ENCODE measurements at places on chromosomes 2 and 18. TPM values are rescaled to one million over a fixed set of nuclear protein-coding genes. Genes with fewer than 3 reads are reported as not detected.

DNA sequence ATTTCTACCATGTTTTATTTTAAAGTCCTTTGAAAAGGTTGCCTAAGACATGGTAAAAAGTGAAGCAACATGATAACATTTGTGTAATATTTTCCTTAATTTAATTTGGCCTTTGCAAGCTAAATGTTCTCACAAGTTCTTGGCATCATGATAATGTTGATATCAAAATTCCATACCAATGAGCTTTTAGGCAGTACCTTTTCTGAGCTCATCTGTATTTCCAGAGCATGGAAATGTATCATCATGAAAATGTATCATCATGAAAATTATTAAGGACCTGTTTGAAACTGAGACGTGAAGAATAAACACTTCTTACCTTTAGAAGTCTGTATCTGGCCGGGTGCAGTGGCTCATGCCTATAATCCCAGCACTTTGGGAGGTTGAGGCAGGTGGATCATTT, 73.8 kb downstream of the VWC2L start:
- DNase-seq = no peak

DNA sequence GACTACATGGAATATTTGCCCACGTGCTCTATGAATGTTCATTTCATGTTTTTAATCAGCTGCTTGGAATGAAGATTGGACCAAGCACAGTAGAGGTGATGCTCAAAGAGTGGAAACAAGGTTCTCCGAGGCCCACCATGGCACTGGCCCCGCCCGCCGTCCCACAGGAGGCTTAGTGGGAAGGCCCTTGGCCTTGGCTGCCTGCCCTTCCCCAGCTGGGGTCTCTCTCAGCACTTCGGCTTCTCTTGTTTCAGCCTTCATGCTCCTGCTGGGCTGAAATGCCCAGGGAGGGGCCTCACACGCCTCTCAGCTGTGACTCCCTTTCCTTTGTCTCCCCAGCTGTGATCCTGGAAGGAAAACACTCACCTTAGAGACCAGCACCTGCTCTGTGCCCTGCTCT, 833.2 kb downstream of the GALR1 start:
- DNase-seq = no peak

DNA sequence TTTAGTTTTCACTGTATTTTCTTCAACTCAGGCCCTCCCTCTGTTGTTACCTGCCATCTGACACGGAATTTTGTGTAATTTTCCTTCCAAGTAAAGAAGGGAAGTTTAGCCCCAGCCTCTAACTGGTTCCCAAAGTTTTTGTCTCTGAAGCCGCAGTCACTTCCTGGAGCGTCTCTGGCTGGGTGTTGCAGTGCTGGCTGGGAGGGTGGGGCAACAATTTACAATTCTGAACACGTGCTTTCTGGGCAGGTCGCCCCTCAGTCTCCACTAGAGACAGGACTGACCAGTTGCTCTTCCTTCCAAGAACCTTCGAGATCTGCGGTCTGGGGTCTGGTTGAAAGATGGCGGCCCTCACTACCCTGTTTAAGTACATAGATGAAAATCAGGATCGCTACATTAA, 3.5 kb downstream of the CNDP2 start:
- peak; percentile 75 for DNase-seq

GRCh38 chr2:27175330-27175729, 26.5 kb downstream of the TCF23 start:
- no peak for DNase-seq

- DNase-seq = no peak
Measured at GRCh38 chr18:59453468-59453961, 94.5 kb upstream of the LMAN1 start.

DNA sequence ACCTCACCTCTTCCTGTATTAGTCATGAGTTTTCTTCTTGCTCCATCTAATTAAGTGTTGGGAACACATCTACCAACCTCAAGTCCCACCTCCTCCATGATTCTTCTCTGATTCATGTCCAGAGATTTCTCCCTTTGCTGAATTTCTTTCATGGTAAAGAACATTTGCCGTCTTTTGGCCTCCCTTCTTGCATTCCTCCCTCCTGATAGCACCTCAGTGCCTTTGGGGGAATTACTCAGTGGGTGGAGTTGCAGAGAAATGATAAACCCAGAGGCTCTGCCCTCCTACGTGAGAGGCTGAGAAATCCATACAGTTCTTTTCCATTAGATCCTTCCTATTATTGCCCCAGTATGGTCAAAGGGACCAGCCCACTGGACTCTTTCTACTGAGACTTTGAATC, 651.9 kb downstream of the SLC4A3 start:
- no peak for DNase-seq

DNA sequence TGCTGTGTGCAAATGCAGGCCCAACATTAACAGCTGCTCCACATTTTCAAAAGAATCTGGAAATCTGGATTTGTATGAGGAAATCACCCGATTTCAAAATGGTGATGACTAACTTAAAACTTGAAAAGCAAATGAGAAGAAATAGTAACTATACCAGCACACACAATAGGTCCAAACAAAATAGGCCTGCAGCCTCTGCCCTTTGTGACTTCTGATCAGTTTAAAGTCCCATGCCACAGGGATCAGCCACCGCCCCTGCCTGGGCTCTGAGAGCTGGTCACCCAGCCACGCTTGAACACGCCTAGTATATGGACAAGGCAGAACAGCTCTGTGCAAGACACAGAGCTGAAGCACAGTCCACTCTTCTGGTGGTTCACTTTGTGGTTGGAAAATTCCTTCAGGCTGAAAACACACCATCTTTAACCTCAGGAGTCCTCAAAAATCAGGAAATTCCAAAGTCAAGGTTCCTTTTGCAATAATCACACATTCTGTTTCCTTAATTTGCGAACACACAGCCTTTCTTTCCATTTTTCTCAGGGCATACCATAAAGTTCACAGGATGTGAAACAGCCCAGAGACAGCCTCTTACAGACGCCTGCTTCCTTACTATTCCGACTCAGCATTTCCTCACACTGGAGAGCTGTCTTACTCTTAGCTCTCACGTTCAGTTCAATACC, 150.1 kb upstream of the RIOK3 start:
- no peak for DNase-seq

DNA sequence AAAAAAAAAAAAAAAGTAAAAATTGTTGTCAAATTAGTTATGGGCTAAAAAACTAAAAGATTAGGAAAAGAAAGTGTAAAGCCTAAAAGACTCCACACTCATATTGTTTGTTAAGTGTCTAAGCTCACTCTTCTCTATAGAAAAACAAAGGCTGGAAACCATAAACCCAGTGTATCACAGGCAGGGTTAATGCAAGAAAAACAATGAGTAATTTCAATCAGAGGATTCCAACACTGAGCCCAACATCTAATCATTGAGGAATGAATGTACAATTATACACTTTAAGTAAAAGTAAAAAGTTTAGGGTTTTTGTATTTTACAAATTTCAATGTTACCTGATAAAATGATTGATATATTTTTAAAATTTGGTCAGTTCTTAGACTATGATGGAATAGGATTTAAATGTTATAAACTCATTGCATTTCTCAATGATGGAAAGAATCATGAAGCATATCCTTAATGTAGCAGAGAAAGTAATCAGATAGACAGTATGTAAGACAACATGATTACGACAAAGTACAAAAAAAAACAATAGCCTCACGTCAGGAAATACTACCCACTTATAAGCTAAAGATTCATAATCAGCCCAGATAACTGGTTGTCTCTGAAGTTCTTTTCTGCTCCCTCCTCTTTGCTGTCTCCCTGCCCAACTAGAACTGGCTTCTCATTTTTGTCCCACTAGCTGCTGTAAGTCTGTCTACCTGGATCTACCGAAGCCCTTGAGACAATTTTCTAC, 44.5 kb upstream of the SP3 start:
- DNase-seq = no peak

DNA sequence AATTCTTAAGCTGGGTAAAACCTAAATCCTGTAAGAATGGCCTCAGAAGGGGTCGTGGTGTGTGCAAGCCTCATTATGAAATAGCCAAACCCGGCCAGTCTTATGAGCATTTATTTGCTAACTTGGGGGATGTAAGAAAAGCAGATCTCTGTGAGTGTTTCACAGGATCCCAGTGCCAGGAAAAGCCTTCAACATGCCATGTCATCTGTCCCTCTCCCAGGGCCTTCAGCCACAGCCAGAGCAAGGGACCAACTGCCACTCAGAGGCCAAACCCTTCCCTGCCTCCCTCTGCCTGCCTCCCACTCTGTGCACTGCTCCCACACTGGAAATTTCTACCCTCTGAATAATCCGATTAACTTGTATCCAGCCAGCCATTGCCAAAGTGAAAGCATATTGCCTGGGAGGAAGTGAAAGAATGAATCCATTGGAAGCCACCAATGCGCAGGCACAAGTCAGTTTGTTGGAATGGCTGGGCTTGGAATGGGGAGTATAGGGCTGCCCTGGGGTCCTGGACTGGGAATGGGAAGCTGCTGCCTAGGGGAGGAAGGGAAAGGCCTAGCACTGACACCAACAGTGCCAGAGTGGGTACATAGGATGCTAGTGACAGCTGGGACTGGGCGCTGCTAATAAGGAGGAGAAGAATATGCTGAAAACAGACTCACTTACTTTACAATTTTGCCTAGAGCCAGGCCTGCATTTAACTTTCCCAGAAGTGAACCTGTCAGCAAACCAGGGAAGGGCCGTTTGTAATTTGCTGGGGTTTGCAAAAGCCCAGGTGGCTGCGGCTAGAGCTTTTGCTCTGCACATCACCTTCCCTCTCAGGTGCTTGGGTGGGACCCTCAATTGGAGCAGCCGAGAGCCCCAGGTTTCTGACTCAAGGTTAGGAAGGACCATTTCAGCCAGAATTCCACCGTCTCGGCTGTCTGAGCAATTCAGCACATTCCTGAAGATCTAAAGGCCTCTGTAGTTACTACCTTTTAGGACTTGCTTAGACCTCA, 146.6 kb upstream of the NCK2 start:
- DNase-seq = no peak

GRCh38 chr2:127217470-127218325, 2.4 kb downstream of the CYP27C1 start:
- DNase-seq = no peak

DNA sequence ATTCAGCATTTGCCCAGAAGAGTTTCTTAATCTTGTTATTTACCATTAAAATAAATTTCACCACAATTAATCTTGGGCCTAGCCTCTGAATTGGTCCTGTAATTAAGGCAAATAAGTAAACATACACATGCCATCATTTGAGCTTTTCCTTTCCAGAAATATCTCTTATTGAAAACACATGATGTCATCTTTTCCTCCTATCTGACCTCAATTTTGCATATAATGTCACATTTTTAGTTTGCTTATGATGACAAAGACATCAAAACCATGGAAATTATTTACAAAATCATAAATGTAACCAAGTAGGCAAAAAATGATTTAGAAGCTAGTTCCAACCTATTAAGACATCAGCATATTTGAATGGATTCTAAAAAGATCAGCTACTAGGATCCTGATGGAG, 915.5 kb downstream of the ERBB4 start:
- no peak for DNase-seq

- peak; percentile 78 for DNase-seq
Measured at GRCh38 chr2:217886720-217887309, 116.0 kb downstream of the TNS1 start.

DNA sequence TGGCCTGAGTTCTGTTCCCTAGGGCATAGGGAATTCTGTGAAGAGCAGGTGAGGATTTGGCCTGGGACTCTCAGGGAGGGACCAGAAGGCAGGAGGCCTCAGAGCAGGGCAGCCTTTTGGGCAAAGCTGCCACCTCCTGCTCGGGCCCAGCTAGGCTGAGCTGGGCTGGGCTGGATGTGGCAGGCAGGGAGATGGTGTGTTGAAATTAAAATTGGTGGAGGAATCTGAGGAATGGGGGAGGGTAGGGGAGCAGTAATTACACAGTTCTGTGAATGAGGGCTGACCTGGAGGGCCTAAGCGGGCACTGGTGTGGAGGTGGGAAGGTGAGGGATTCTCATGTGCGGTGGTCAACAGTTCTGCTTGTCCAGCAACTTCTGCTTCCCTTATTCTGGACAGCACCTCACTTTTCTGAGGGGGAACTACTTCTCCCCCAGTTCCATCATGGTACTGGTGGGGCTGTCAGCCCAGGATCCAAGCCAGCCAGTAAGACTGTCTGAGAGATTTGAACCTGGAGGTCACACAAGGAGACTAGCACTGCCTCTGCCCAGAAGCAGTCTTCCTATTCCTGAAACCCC, 22.0 kb upstream of the ASPRV1 start:
- no peak for DNase-seq

DNA sequence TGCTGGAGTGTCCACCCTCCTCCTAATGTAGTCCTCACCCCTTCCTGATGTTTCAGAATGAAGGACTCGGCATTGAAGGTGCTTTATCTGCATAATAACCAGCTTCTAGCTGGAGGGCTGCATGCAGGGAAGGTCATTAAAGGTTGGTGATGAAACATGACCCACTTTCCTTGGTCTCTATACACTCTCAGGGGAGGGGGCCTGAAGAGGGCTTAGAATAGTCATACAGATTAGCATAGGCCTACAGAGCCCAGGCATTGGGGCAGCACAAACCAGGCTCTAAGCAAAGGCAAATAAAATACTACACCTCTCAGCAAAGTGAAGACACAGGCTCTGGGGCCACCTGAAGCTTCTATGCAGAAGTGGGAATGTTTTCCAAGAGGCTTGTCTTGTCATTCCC, 1.8 kb downstream of the IL36RN start:
- DNase-seq = no peak

GRCh38 chr2:111897630-111897923, 830 bp upstream of the MERTK start:
- DNase-seq = no peak

- DNase-seq = no peak
Measured at GRCh38 chr2:178819147-178819875, 12.1 kb upstream of the TTN start.

The CD8B gene
- 0.30 TPM for total RNA-seq

The CNTNAP5 gene
- not detected for total RNA-seq

The PAIP2B gene
- 64.9 TPM for total RNA-seq

The TGFA gene
- 1.0 TPM for total RNA-seq

The ITPRIPL1 gene
- total RNA-seq = 1.4 TPM

Measured in Right ventricle myocardium inferior (tissue), 1 donor.